Kasumi-1 (cell line): ENCODE measurements at places on chromosomes 1 and 21.
A peak's percentile ranks its signal among the peaks of the same experiment; 100 is the strongest.

- peak; percentile 26 for DNase-seq
Observed at GRCh38 chr1:207938016-207938415, 27.1 kb upstream of the CD34 start.

- DNase-seq = no peak
Observed at GRCh38 chr1:33738536-33738935, 125.3 kb upstream of the HMGB4 start.

GRCh38 chr1:183592733-183593132 is 2.5 kb upstream of the NCF2 start:
- no peak for DNase-seq

DNA sequence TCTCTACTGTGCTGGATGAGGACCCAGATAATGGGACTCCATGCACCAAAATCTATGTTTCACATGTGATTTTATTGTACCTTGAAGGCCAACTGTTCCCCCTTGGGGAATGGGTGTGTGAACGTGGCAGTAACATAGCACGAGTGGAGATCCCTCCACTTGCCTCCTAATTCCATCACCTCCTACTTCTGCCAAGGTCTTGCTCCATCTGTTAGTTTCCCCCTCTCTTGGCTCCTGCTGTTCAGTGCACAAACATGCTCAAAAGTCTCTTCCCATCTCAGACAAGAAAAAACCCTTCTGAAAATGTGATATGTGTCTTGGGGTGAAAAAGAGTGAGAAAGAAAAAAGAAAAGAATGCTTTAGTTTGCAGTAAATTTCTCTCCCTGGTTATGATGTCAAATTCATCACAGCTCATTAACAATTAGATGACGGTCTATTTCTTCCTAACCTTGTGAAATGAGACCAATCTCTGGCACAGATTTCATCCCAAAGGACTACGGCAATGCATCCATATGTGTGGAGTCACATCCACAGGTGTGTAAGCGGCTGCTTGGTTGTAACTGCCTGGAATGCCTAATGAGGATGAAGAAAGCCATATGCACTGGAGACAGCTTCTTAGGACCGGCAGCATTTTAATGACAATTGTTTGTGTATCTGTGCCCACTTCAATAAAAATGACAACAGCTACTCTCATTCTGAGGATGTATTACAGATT is 79.3 kb upstream of the DIRAS3 start:
- no peak for DNase-seq

DNA sequence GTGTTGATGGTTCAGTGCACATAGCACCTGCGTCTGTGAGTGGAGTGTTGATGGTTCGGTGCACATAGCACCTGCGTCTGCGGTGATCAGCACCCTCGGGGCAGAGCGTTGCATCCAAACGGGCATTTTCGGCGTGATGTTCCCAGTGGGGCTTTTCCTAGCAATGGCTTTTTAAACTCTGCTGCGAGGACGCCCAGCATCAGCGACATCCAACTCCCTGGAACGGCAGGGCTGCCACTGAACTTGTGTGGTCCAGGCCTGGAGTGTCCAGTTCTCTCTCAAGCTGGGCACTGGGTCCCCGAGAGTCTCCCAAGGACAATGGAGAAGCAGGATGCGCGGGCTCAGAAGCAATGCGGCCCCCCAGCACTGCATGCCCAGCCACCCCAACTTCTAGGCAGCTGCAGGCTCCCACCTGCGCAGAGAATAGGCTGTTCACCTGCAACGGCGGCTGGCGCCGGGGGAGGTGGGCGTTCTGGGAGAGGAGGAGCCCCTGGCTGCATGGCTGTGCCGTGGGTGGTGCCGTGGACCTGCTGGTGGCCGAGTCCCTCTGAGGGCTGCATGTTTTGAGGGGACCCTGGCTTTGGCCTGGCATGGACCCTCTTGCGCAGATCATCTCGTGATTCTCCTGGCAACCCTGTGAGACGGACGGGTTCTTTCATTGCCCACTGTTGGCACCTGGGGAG is 10.1 kb upstream of the C1orf174 start:
- no peak for DNase-seq

DNA sequence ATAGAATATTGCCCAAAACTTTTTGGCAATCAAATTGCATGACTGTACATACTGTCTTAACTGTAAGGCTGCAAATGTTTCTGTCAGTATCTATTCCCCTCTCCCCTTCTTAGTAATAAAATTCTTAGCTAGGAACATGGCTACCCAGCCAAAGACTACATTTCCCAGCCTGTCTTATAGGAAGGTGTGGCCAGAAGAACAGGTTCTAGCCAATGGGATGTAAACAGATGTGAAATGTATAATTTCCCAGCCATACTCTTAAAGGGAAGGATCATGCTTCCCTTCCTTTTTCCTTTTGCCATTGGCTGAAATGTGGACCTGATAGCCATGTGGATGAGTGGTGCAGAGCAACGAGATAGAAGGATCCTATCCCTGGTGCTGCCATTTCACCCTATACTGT is 7.0 kb upstream of the HIVEP3 start:
- no peak for DNase-seq

- no peak for DNase-seq
Observed at GRCh38 chr1:35672116-35672515, 30.8 kb upstream of the PSMB2 start.

DNA sequence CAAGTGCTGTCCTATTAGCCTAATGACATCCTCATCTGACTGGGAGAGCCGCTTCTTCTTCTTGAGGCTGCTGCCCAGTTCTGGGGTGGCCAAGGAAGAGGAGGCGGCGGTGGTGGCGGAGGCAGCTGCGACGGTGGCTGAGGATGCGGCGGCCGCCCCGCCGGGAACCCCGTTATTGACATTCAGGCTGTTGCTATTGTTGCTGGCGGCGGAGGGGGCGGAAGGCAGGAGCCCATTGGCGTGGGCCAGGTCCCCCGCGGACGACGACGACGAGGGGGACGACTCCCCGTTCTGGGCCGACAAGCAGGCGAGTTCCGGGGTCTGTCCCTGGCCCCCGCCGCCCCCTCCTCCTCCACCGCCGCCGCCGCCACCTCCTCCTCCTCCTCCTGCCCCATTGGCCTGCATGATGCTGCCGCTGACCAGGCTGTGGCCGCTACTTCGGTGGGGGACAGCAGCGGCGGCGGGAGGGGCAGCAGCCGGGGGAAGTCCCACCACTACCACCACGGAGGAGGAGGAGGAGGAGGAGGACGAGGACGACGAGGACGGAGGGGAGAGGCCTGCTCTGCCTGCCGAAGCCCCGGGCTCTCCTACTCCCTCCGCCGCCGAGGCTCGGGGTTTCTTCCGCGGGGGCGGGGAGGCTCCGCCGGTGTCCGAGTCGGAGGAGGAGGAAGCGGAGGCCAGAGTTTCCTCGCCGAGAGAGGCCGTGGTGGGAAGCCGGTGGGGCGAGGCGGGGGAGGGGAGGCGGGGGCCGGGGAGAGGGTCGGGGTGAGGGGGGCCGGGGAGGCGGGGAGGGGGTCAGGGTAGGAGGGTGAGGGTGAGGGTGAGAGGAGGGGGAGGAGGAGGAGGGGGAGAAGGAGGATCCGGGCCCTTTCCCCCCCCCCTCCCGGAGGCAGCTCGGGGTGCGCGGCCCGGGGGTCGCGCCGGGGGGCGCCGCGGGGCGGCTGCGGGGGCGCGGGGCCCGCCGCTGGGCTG is 610 bp downstream of the WDR26 start:
- no peak for DNase-seq

GRCh38 chr1:3924825-3925220 is 24.8 kb upstream of the C1orf174 start:
- DNase-seq = no peak

- DNase-seq = no peak
Observed at GRCh38 chr1:173414539-173415226, 62.5 kb upstream of the PRDX6 start.

- DNase-seq = no peak
Observed at GRCh38 chr1:245790441-245790840, 635.7 kb downstream of the KIF26B start.

DNA sequence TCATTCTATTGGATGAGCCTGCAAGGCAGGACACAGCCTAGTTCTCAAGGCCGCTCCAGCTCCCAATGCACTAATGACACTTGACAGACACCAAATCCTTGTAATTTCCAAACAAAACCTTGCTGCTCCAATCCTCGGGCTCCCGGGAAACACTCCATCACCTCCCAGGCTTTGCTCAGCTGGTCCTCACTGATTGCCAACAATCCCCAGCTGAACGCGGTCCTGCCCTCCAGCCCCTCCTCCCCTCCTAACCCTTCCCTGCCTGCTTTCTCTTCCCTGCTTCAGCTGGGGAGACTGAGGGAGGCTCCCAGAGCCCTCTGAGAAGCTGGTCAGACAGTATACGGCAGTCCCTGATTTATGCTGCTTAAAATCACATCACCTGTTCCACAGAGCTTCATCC is 114.4 kb upstream of the TNR start:
- DNase-seq = no peak

GRCh38 chr21:46295996-46296752 is 10.0 kb downstream of the YBEY start:
- peak; percentile 72 for DNase-seq

- no peak for DNase-seq
Observed at GRCh38 chr1:215517441-215517891, 49.6 kb upstream of the KCTD3 start.

DNA sequence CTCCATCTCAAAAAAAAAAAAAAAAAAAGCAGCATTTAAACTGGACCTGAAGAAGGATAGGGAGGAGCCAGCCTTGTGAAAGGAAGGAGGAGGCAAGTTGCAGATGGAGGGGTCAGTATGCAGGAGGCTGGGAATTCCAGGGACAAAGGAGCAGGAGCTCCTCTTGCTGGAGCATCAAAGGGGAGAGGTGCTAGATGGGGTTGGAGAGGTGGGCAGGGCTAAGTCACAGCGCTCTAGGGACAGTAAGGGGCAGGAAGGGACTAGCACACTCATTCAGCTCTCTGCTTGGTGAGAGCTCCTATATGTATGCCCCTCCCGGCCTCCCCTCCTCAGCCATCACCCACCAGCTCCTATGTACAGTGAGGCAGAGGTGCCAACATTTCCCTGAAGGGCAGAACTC is 26.8 kb downstream of the MAP7D1 start:
- DNase-seq = no peak

DNA sequence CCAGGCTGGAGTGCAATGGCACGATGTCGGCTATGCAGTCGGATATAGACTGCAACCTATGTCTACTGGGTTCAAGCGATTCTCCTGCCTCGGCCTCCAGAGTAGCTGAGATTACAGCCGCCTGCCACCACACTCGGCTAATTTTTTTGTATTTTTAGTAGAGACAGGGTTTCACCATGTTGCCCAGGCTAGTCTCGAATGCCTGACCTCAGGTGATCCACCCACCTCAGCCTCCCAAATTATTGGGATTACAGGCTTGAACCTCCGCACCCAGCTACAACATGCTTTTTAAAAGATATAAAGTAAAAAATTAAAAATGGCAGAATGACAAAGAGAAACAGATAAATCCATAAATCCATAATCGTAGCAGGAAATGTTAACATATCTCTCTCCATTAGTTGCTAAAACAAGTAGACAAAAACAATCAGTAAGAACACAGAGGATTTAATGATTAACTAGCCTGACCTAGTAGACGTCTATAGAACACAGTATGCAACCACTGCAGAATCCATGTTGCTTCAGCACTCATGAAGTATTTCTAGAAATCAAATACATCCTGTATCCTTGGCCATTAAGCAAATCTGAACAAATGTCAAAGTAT is 59.9 kb upstream of the SPOCD1 start:
- no peak for DNase-seq

DNA sequence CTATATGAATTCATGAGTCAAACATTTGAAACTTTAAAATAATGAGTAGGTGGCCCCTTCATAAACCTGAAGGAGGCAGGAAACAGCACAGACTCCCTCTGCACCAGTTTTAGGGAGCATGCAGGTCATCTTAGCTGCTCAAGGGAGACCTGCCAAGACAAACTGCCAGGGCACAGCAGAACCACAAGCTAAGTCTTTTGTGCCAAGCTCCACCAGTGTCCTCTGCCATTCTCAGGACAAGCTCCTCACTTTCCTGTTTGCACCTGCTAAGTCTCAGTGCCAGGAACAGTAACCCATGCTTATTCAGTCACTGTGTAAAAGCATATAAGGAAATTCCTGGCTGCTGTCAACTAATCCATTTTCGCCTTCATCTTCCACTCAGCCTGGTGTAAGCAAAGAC is 368.9 kb downstream of the SEC16B start:
- DNase-seq = no peak

DNA sequence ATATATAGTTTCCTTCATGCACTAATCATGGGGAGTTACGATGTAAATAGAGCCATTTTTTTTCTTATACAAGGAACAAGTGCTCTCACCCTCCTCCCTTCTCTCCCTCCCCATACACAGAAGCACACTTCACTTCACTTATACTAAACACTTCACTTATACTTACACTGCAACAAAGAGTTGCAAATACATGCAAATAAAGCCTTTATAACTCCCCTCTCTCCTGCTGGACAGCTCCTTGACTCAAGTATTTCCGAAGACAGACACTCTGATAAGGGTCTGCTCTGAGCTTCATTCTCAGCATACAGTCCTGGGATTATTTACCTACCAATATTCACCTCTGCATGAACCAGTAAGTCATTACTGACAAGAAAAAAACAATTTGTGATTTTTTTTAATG is 35.6 kb upstream of the ERG start:
- no peak for DNase-seq

DNA sequence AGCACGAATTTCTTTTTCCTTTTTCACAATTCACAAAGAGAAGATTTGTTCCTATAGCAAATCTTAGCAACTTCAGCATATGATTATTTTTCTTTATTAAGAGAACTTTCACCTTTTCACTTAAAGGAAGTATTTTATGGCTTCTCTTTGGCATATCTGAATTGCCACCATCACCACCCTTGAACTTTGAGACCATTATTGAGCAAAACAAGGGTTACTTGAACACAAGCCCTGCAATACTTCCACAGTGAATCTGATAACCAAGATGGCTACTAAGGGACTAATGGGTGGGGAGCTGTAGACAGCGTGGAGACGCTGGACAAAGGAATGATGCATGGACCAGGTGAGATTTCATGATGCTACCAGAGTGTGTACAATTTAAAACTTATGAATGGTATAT is 815.0 kb downstream of the LRRIQ3 start:
- DNase-seq = no peak

- DNase-seq = no peak
Observed at GRCh38 chr1:73813716-73814115, 384.3 kb downstream of the LRRIQ3 start.

- DNase-seq = no peak
Observed at GRCh38 chr1:51621161-51621560, 4.3 kb downstream of the OSBPL9 start.

- no peak for DNase-seq
Observed at GRCh38 chr1:1250786-1251284, 4.3 kb upstream of the C1QTNF12 start.

- no peak for DNase-seq
Observed at GRCh38 chr1:247496581-247497285, 38.8 kb upstream of the OR2B11 start.

DNA sequence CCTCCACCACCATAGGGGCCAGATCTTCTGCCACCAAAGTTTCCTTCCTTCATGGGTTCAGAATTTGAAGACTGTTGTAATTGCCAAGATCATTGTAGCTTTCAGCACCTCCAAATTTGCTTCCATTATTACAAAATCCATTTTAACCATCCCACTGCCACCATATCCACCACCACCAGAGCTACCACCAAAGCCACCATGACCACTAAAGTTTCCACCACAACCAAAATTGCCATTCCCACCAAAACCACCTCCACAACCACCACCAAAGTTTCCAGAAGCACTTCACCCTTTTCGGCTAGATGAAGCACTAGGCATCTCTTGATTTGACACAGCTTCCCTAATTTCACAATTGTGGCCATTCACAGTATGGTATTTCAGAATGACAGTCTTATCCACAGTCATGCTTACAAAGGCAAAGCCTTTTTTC is 45.2 kb downstream of the SLC30A7 start:
- DNase-seq = no peak

GRCh38 chr1:33962061-33962460 is 98.2 kb downstream of the HMGB4 start:
- DNase-seq = no peak

GRCh38 chr1:27603309-27603680 is 649 bp downstream of the AHDC1 start:
- no peak for DNase-seq
